Activated effector memory CD4-positive, alpha-beta T cell treated with Interleukin-2 at 50 U/mL for 16 hours (primary cell): ENCODE measurements at places on chromosomes 16 and 17.

GRCh38 chr17:9181640-9182039, 160.3 kb downstream of the NTN1 start:
- no peak for DNase-seq

DNA sequence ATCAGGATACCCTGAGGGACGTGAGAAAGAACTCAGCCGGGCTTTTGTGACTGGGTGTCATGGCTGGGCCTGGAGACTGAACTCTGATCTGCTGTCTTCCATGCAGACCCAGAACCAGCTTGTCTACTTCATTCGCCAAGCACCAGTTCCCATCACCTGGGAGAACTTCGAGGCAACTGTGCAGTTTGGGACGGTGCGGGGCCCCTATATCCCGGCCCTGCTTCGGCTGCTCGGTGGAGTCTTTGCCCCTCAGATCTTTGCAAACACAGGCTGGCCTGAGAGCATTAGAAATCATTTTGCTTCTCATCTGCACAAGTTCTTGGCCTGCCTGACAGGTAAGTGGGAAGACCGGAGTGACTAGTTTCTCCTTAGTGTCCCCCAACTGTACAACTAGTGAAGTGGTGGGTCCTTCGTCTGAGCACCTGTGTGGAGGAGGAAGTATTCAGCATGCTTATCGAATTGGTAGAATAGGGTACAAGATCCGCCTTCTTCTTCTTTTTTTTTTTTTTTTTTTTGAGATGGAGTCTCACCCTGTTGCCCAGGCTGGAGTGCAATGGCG, 15.5 kb downstream of the DNAH2 start:
- no peak for DNase-seq

DNA sequence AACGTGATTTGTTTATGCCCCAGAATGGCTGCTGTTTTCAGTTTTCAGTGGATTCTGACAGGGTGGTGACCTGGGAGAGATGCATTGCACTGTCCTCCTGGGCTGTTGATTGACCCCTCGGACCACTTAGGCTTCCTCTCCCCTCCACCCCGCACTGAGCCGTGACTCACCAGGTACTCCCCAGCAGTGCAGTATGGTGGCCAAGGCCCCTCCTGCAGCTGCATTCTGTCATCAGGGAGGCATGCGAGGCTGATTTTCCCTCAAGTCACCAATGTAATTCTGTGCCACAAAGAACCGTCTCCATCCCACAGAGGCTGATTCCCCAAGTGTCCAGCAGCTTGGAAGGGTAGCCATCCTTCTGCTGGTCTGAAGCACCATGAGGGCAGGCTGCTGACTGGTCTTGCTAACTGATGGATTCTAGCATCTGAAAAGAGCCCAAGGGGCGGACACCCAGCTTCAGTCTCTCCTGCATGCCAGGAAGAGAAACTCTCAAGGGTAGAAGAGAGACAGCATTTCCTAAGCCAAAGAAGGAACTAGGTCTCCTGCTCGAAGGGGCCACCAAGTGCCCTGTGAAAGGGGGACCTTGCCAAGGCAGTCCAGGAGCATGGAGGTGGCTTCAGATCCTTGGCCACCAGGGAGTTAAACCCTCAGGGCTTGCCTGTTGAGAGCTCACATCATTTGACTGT, 148.1 kb downstream of the SOCS1 start:
- DNase-seq, result no peak

- DNase-seq, result no peak
Measured at GRCh38 chr16:24018485-24018884, 182.7 kb downstream of the PRKCB start.

GRCh38 chr17:39156491-39156890, 5.1 kb upstream of the PLXDC1 start:
- DNase-seq, result no peak

DNA sequence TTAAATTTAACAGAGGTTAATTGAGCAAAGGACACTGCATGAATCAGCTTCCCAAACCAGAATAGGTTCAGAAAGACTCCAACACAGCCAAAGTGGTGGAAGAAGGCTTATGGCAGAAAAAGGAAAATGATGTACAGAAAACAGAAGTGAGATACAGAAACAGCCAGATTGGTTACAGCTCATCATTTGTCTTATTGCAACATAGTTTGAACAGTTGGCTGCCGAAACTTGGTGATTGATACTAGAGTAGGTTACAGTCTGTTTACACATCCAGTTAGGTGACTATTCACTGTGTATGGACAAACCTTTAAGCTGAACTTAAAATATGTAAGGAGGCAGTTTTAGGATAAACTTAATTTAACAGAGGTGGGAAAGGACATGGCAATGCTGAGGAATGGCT, 18.3 kb downstream of the TMEM100 start:
- DNase-seq, result no peak

DNA sequence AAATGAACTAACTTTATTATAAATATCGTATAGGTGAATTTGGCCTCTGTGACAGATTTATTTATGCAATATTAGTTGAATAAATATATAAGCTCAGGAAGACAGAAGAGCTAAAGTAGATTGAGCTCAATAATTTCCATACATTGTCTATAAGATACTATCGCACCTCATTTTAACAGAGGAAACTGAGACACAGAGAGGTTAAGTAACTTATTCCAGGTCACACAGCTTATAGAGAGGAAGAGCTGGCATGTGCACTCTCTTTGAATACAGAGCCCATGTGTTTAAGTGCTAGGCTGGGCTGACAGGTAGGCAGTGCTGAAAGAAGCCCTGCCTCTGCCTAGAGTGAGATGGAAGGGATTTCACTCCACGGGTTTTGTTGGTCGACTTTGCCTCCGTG, 48.4 kb downstream of the VAT1L start:
- DNase-seq, result no peak

- no peak for DNase-seq
Measured at GRCh38 chr17:81116704-81117103, 48.6 kb upstream of the PVALEF start.

DNA sequence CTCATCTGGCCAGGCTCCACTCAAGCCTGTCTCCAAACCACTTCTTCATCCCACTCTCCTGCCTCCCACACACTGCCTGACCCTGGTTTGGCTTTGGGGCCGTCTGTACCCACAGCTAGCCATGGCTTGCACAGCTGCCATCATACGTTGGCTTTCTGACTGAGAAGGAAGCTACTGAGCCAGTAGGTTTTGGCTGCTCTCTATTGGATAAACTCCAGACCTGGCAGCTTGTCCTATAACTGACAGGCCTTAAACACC, 3.9 kb downstream of the MIF4GD start:
- DNase-seq, result no peak
